ENCODE measurements at places on chromosomes 2 and 18.

GRCh38 chr2:31297751-31298150, 63.8 kb downstream of the EHD3 start:
- no peak for DNase-seq

GRCh38 chr2:95299961-95300360, 2.8 kb downstream of the KCNIP3 start:
- no peak for DNase-seq

GRCh38 chr2:196160946-196161345, 10.4 kb downstream of the STK17B start:
- DNase-seq: no peak

- no peak for DNase-seq
Observed at GRCh38 chr18:495017-495416, 5.5 kb downstream of the COLEC12 start.

DNA sequence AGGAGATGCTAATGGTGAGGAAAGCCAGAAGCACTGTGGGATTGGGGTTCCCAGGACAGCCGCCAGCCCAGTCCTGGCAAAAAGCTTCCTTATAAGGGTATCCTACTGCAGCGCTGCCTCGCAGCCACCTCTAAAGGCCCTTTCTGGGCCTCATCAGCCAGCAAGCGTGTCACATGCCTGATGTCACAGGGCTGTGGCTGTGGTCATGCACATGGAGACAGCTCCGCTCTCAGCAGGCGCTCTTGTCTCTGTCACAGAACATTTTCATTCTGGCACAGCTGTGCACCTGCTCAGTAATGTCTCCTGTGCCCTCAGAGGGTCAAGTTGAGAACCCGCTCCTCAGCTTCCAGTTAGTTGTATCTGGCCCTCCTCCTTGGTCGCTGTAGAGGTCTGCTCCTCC, 17.7 kb upstream of the MAL start:
- DNase-seq: no peak

GRCh38 chr2:228433721-228434120, 252.2 kb upstream of the SPHKAP start:
- no peak for DNase-seq

DNA sequence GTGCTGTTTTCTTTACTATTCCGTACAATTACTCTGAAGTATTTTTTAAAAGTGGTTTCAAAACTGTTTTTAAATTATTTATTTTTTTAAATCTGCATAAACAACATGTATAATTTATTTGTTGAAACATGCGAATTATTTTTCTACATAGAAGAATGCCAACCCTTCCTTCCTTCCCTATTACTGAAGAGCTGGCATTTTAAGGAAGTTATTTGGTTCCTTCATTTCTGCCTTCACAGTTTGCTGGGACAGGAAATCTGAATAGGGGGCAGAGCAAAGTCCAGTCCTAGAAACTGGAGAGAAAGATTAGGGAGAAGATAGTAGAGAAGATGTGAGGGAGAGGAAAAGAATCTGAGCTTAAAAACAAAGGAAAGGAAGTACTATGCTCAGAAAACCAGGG, 146.7 kb upstream of the ACVR2A start:
- DNase-seq: no peak

DNA sequence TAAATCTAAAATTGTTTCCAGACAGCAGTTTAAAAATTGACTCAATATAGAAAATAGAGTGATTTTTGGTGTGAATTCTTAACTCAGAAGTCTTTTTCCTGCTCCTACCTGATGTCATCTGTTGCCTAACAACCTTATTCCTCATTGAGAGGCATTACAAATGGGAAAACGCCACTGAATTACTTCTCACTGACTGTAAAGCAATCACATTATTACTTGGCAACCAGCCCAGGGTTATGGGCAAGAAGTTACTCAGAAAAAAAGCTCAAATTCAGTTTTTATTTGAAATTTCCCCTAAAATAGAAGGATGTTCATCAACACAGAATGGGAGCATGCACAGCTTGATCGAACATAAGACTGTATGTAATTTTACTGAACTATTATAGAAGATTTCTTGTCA, 201.8 kb upstream of the GULP1 start:
- DNase-seq: no peak

DNA sequence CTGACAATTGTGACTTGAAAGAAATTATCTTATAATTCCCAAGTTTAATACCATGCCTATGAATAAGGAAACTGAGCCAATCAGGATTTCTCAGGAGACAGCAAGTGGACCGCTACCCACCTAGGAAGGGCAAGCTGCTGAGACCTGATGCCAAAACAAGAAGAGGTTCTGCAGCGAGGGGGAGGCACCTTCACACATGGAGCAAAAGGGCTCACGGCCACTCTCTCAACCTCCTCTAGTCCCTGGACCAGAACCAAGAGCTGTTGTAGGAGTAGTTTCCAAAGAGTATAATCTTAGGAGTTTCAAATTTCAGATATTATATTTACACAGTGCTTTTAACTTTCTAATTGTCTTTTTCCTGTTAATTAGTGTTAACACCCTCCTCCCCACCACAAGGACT, 154.7 kb upstream of the ETAA1 start:
- no peak for DNase-seq

DNA sequence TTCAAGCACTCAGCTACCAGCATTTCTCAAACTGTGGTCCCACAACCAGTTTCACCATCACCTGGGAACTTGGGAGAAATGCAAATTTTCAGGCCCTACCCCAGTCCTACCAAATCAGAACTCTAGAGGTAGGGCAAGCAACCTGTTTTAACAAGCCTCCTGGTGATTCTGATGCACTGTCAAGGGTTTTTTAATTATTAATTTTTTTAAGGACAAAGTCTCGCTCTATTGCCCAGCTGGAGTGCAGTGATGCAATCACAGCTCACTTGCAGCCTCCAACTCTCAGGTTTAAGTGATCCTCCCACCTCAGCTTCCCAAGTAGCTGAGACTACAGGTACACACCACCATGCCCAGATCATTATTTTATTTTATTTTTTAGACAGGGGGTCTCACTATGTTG, 7.8 kb downstream of the ACMSD start:
- no peak for DNase-seq

GRCh38 chr2:175557810-175558377, 376.4 kb upstream of the ATP5MC3 start:
- DNase-seq: no peak

GRCh38 chr2:215879977-215880940, 133.1 kb downstream of the MREG start:
- no peak for DNase-seq

DNA sequence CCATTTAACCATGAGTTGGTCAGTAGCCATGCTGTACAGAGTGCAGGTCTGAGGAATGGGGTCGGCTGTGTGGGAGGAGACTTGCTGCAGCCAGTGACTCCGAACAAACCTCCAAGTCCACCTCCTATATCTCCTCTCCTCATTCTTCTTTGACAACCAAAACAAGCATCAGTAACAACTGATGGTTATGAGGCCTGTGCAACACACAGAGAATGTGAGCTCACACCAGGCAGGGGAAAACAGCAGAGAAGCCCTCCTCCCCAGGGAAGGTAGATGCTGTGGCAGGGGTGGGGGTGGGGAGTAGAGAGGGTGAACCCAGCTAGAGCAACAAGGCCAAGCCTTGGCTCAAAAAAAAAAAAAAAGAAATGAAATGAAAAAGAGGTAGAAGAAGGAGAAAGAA, 12.3 kb upstream of the CNGA3 start:
- no peak for DNase-seq

DNA sequence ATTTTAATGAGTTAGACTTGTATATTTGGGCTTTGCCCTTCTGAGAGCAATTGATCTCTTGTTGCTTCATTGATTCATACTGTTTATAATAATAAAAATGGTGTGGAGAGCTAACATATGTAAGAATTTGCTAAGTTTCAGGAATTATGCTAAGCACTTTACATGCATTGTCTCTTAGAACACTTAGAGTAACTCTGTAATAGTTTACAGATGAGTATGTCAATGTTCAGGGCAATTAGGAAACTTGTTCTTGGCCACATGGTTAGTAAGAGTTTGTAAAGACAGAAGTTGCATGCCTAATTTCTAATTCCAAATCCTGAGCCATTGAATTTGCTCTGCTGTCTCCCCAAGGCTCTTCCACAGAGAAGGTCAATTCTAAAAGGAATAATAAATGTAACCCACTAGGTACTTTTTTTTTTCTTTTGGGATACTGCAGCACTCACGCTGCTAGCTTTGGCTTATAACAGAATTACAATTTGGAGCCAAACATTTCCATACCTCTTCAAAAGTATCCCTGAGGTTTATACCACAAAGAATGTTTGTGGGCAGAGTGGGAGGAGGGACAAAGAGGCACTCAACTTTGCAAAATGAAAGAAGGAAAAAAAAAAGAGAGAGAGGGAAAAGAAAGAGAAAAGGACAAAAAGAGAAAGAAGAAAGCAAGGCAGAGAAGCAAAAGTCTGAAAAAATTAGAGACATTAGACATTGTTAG, 232.4 kb downstream of the CALCRL start:
- no peak for DNase-seq

DNA sequence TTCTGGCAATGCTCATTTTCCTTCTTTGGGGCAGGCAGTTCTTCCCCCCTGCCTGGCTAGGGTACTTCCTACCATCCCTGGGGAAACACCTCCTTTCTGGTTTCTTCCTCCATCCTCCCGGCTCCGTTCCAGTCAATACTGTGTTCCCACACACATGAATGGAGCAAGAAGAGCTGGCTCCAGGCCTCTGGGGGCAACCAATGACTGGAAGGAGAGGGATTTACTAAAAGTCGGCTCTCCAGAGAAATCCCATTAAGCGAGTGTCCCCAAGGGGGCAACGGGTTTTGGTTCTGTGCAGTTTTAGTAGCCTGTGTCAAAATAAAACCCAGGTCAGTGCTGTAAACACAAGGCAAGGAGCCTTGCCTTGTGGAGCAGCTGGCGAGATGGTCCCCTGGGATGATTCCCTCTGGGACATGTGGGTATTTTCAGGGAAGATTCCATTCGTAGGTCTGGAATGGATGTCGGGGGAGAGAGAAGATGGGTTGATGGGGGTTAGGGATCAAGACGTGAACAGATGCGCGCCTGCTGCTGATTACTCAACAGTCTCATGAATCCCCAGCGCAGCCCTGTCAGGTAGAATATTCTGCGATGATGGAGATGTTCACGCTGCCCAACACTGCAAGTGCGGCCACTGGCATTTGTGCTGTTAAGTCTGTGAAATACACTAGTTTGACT, 32.0 kb downstream of the EMILIN2 start:
- no peak for DNase-seq

GRCh38 chr2:26049641-26050040, 15.8 kb downstream of the RAB10 start:
- no peak for DNase-seq

- DNase-seq: no peak
Observed at GRCh38 chr18:425106-425745, 75.3 kb downstream of the COLEC12 start.

- DNase-seq: no peak
Observed at GRCh38 chr2:203808046-203808750, 59.4 kb upstream of the CTLA4 start.

GRCh38 chr2:45026924-45027450, 17.7 kb upstream of the SIX2 start:
- no peak for DNase-seq

GRCh38 chr2:189876271-189876670, 92.0 kb downstream of the PMS1 start:
- DNase-seq: no peak

DNA sequence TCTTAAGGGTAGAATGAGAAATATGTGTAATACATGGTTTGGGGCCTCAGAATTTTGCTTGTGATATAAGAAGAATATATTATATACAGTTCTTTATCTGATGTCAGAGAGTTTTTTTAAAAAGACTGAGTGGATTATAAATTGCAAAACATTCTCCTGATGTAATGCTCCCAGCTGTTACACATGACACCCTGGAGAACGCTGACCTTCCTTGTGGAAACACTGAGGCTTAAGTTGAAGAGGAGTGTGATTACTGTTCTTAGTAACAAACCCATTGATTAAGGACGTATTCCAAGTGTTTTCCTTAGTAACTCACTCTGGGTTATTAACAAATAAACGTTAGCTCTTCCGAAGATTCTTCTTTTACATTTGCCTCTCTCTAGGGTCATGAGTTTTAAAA, 1069.3 kb upstream of the CNTNAP5 start:
- no peak for DNase-seq

GRCh38 chr2:239853121-239853520, 172.0 kb downstream of the NDUFA10 start:
- DNase-seq: no peak

GRCh38 chr2:51722311-51722710, 690.4 kb upstream of the NRXN1 start:
- DNase-seq: no peak

GRCh38 chr2:127820080-127820668, 9.2 kb upstream of the WDR33 start:
- no peak for DNase-seq

DNA sequence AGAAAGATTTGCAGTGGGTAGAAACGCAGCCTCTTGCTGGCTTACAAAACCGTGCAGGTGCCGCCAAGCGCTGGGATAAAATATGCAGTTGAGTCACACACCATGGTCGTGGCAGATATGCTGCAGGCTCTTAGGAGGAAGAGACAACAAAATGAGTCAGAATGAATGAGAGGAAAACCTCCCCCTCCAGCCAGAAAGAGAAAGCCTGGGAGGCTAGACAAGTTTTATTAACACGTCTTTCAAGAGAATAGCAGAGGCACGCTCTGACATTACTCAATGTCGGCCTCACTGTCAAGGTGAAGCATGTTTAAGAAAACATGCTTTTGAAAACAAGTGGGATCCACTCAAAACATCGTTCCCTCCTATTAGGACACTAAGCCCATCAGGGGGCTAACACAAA, 37.1 kb upstream of the ZCCHC2 start:
- no peak for DNase-seq

DNA sequence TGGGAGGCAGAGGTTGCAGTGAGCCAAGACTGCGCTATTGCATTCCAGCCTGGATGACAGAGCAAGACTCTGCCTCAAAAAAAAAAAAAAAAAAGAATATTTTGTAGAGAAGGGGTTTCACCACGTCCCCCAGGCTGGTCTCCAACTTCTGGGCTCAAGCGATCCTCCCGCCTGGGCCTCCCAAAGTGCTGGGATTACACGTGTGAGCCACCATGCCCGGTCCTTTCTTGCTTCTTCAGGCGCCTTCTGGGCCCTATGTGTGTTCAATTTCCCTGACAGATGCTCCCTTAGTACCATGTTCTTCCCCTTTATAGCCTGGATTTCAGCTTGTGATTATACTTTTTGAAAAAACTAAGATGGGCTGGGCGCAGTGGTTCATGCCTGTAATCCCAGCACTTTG, 9.8 kb downstream of the ZFP36L2 start:
- no peak for DNase-seq

Measured in C1 segment of cervical spinal cord (tissue), 14 donors.